ENCODE measurements at places on chromosomes 7 and 10.

DNA sequence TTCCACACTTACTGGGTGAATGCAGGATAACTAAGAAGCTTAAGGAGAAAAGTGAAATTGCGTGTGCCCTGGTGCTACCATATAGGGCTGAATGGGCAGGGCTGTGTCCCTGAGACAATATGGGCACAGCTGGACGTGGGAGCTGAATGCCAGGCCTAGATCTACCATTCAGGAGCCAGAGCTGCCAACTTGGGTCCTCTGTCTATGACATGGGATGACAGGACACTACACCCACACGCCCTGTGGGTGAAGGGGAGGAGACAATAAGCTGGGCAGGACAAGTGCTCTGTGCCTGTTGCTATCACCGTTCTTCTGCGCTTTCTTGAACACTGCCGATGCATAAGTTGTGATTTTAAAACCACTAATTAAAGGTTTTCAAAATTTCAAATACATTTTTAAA is 293.9 kb downstream of the TNS3 start:
- DNase-seq: no peak

DNA sequence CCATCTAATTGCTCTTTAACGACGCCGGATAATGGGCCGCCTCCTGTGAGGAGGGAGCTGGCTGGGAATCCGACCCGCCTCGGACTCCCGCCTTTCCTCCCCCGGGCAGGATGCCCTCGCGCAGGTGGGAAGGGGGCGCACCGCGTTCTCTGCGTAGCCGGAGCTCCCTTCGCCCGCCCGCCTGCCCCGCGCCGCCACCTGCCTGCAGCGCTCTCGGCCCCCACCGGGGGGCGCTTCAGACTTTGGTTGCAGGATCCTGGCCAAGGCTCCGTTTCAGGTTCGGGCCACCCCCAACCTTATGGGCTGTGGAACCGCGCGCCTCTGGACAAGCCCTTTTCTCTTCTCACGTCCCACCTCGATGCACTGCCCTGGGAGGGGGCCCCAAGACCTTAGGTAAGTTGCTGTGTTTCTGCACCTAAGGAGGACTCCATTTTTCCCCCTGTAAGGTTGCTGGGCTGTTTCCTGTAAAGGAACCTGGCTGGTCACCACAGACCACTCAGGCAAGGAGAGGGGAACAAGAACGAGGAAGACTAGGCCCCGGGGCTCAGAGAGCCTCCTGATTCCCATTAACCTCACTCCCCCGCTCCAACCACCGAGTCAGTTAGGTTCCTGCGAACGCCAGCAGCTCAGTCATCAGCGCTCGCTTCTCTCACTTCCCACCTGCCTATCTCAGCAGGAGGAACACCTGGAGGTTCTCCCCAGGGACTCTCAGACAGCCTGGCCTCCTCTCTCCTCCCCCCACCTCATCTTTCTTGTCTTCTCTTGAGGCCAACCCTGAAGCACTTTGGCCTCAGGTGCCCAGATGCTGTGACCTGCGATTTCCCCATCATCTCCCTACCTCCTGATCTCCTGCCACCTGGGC is 11.3 kb upstream of the KAZALD1 start:
- no peak for DNase-seq

GRCh38 chr7:2954433-2954853 is 89.2 kb downstream of the CARD11 start:
- DNase-seq: no peak

DNA sequence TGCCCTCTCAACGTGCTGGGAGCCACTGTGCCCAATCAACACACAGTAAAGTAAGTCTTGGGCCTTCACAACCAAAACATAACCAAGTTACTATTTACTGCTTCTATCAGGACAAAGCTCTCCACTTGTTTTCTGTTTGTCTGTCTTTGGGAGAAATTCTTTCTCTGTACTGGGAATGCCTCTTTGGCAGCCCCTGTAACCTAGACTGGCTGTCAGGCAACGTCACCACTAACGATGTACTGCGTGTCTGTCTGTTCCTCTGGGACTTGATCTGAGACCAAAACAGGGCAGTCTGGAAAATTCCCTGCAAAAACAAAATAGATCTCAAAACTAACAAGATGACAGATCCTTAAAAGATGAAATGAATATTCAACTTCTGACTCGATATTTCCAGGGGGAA is 113.0 kb downstream of the SMURF1 start:
- no peak for DNase-seq

- DNase-seq: no peak
Observed at GRCh38 chr7:16695621-16696237, 49.7 kb downstream of the BZW2 start.

DNA sequence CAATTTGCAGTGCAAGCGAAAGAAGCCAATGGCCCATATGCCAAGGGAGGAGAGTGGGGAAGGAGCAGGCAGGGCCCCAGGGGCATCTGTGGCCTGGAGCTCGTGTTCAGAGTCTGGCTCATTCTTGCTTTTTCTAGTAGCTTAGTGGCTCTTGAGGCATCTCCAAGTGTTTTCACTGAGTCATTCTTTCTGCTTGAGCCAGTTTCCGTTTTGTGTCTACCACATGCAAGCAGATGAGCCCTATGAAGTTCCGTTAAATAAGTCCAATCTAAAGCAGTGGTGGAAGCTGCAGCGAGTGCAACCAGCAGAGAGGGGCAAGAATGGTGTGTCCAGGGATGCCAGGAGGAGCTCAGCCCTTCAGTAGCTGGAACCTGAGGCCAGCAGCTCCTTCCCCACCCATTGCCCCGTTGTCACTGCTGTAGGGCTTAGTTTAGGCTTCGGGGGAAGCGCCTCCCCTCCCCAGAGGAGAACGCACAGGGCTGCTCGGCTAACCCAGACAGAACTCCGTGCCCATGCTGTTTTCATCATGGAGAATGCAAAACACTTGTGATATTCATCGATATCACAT is 57.4 kb upstream of the EBF3 start:
- DNase-seq: peak; percentile 90

GRCh38 chr7:81154565-81154964 is 235.7 kb upstream of the SEMA3C start:
- no peak for DNase-seq

DNA sequence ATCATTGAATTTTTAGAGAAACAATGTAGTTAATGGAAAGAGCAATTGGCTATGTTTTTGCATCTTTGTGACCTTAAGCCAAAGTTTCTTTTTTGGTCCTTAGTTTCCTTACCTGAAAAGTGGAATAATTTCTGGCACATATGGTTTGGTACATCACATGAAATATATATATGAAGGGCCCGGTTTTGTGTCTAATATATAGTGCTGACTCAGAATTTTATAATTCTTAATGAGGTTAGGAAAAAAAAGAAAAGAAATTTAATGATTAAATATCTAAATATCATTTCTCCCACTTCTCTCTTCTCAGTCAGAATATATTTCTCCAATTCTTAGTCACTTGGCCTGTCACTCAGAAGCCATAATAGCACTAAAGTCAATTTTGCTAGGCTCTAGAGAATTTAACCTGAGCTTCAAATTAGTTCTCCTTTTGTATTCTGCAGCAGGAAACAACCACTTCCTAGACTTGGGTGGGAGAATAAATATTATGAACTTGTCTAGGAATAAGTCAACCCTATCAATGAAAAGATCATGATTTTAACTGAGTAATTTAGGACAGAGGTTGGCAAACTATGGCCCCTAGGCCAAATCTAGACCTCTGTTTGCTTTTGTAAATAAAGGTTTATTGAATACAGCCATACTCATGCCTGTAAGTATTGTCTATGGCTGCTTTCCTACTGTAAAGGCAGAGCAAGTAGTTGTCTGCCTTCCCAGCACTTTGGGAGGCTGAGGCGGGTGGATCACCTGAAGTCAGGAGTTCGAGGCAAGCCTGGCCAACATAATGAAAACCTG is 34.6 kb downstream of the PPP1R9A start:
- no peak for DNase-seq

- peak; percentile 91 for DNase-seq
Observed at GRCh38 chr7:47482013-47482875, 99.7 kb downstream of the TNS3 start.

GRCh38 chr7:121337398-121337797 is 8.6 kb downstream of the WNT16 start:
- no peak for DNase-seq

DNA sequence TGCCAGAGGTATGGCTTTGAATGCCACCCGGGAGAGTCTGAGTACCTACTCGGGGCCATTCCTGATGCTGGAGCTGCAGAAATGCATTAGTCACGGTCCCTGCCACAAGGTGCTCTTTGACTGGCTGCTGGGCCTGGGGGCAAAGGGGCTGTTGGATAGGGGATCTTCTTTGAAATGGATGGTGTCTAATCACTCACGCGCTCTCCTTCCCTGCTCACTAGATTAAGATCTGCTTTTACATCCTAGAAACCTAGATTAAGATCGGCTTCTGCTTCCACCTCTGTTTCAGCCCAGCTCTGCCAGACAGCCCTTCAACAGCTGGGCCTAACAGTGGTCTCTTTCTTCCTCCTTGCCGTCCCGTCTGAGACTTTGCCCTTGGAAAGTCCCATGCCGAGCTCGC is 57.2 kb downstream of the PAX2 start:
- no peak for DNase-seq
